ENCODE measurements at places on chromosomes 7 and 10.

DNA sequence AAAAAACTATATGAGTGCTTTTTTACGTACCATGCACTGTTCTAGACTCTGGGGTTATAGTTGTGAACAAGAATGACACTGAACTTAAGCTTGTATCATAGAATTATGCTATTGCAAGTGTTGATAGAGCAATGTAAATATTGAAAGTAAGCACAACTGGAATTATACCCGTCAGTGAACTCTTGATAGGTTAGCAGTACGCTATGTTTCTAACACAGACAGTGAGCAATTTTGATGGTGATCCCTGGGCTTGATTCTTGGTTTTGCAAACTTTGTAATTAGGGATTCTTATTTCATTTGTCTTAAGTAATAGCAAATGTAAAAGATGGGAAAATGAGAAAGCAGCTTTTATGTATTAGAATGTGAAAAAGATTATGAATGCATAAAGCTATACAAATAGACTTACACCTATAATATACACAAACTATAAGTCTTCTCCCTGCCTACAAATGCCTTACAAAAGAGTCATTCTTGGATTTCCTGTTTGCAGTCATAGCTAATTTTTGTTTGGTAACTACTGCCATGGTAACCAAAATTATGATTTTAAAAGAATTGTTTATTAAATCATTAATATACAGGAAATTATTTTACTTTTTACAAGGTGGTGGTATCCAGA is 6.7 kb downstream of the TES start:
- no peak for DNase-seq

GRCh38 chr10:95504246-95504691 is 56.9 kb downstream of the SORBS1 start:
- DNase-seq = no peak

DNA sequence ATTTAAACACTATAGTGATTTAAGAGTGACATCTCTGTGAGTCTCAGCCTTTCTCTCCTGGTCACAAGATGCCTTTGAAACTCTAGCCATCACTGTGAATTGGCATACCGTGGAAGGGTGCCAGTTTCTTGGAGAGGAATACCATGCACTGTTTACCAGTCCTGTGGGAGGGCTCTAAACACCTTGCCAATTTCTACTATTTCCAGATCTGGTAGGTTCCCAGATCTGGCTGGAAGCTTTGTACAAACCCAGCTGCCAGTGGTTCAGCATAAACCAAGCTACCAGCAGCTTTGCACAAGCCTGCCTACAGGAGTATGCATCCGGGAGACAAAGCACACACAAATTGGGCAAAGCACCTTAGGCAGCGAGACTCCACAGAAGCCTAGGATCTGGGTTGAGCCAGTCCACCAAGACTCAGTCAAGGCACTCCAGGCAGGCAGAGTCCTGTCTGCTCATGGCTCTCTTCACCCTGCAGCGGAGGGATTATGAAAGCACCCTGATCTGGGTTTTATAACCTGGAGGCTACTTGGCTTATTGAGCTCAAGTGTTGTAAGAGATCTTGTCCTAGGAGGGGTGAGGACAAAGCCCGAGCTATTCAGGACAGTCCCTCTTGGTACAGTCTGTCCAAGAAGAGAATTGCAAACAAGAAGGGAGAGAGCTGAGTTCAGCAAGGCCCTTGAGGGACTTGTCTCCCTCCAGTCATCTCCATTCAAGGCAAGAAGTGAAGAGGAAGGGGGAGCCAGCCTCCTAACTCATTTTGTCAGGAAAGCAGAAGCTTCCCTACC is 23.6 kb downstream of the MCM10 start:
- no peak for DNase-seq

- no peak for DNase-seq
Observed at GRCh38 chr10:95221124-95221523, 27.1 kb downstream of the ACSM6 start.

- no peak for DNase-seq
Observed at GRCh38 chr7:104927055-104927454, 87.0 kb upstream of the KMT2E start.

GRCh38 chr10:12531305-12532220 is 182.2 kb downstream of the CAMK1D start:
- no peak for DNase-seq

- no peak for DNase-seq
Observed at GRCh38 chr7:31851119-31851518, 164.1 kb downstream of the PPP1R17 start.

DNA sequence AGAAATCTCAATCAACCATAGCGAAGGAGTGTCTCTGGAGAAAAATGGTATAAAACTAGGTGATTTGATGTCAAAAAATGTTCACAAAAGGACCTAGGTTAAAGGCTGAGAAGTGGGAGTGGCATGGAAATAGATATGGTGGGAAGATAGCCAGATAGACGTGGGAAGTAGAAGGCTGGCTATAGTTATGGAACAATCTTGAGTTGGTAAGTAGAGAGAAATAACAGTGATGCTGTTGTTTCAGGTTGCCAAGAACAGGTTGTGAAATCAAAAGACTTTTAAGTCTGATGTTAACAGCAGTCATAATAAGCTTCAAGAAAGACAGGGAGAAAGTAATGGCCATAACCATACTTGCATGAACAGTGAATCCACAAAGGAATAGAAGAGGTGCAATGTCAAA is 106.1 kb upstream of the RSU1 start:
- no peak for DNase-seq

GRCh38 chr10:30705625-30706149 is 76.1 kb upstream of the LYZL2 start:
- DNase-seq = no peak

DNA sequence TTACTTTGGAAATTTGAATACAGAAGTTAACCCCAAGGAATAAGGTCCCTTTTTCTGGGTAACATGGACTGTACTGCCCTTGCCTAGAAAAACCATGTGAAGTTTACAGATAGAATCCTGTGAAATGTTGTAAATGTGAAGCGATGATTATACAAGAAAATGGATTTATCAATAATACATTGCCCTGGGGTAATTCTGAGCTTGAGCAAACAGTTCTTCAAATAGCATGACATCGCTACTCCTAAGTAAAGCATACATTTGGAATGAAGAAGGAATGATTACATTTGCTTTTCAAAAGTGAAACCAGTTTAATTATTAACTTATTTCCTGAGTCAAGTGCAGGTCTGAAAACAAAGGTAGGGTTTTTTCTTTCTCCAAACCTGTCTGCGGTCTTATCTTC is 43.3 kb upstream of the FZD8 start:
- no peak for DNase-seq

- no peak for DNase-seq
Observed at GRCh38 chr7:48242846-48243245, 71.6 kb downstream of the ABCA13 start.

DNA sequence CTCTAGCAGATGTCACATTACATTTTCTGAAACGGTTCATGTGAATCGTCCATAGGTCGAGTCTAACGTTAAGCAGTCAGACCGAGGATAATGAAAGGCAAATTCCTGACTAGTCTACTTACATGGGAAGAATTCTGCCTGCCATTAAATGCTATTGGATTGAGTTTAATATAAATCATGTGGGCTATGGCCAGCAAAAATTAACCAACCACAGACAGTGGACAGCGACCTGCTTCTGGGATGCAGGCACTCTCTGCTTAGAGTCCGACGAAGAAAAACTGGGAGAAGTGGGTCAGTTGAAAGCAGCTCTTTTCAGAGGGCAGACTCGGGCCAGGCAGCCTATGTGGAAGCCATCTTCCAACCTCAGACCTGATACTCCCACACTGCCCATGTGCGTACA is 16.6 kb downstream of the PIP4K2A start:
- no peak for DNase-seq

- DNase-seq = no peak
Observed at GRCh38 chr7:7972128-7972527, 3.5 kb downstream of the GLCCI1 start.

DNA sequence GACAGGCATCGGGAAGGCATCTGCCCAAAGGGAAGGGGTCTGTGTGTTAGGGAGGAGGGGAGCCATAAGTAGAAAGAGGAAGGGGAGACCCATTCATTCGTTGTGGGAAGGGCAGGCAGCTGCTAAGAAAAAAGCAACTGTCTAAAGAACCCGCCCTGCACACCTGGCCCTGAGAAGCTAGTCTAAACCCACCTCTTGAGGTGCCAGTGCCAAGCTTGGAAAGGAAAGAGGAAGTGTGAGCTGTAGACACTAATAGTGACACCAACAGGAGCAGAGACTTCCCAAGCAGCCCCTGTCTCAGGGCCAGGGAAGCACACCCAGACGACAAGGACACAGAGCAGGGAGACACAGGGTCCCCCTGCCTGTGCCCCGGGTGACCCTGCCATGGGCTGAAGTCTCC is 40.8 kb upstream of the PRSS58 start:
- DNase-seq = peak; percentile 48

DNA sequence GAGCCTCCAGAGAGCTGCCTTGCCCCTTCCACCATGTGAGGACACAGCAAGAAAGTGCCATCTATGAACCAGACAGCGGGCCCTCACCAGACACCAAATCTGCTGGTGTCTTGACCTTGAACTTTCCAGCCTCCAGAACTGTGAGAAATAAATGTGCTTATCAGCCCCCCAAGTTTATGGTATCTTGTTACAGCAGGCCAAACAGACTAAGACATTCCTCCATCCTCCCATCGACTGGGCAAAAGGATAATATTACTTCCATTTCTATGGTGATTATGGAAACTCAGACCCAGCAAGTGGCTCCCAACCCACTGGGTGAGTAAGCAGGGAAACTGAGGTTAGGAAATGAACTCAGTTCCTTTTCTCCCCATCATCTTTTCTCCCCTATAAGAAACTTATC is 288.4 kb downstream of the KCNMA1 start:
- no peak for DNase-seq

DNA sequence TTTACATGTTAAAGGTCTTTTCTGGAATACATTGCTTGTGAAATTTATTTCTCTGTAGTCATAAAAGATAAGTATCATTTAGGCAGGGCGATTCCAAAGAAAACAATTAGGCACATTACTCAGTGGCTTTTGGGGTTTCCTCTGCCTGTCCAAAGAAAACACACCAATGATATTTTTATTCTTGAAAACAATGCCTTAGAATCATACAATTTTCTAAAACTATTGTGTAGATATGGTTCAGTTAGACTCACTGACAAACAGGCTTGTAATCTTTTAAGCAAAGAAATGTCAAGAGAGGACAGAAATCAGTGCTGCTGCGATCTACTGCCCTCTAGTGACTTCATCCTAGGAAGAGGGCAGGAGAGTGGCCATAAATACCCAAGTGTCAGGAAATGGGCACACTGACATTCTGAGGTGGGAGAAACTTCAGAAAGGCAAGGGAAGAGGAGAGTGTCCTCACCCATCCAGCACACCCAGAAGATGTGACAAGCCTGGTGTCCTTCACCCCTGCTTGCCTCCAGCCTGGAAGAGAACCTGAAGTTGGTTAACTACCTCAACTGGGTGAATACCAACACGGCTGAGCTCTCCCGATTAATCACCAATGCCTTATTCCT is 120.5 kb downstream of the GALNT11 start:
- DNase-seq = peak; percentile 51

DNA sequence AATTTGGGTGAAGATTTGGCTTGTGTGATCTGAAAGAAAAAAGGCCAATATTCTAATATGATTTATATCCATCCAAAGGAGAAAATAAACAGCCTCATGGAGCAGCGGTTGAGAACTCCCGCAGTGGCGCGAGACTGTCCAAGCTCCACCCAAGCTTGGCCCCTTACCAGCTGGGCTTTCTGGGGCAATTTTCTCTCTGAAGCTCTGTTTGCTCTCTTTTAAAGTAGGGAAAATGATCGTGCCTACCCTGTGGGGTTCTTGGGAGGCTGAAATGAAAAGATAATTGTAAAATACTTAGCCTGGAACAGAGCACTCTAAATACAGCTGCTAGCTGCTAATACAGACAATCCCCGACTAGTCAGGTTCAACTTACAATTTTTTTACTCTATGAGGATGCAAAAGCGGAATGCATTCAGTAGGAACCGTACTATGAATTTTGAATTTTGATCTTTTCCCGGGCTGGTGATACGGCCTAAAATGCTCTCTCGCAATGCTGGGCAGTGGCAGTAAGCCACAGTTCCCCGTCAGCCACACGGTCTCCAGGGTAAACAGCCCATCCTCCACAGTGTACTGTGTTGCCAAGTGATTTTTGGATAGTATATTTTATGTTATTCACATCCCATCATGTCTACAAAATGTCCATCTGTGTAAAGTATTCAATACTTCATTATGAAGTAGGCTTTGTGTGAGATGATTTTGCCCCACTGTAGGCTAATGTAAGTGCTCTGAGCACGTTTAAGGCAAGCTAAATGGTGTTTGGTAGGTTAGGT is 137.7 kb downstream of the CHN2 start:
- DNase-seq = no peak

GRCh38 chr10:83276971-83277370 is 862.3 kb upstream of the GHITM start:
- no peak for DNase-seq

- no peak for DNase-seq
Observed at GRCh38 chr10:63585041-63585440, 63.8 kb downstream of the REEP3 start.

DNA sequence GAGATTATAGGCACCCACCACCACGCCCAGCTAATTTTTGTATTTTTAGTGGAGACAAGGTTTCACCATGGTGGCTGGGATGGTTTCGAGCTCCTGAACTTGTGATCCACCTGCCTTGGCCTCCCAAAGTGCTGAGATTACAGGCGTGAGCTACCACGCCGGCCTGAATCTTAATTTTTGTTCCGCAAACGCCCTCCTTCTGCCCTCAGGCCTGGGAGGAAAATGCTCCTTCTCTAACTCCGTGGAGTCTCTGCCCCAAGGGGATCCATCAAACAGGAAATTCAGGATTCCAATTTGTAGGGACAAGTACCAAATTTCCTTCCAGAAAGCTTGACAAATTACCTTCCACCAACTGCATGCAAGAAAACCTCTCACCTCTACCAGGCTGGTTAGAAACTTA is 43.2 kb downstream of the RBAK start:
- DNase-seq = no peak

GRCh38 chr10:104076743-104077160 is 8.9 kb downstream of the COL17A1 start:
- DNase-seq = no peak

DNA sequence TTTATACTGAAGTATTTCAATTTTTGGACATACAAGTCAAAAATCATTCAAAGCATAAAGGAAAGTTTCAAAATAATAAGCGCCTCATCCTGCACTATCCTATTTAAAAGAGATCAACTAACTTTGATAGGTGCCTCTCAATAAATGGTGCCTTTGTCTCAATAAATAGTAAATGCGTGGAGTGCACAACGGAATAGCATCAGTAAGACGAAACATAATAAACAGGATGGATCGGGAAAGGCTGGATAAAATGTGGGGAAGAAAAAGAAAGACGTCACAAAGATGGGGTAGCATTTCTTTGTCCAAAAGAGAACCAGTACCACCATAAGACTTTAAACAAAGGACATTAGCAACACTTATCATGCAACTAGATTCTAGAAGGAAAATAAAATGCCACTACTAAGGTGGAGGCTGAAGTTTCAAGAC is 571 bp upstream of the PRKAR2B start:
- no peak for DNase-seq

- no peak for DNase-seq
Observed at GRCh38 chr10:122113161-122113944, 124.4 kb downstream of the TACC2 start.

DNA sequence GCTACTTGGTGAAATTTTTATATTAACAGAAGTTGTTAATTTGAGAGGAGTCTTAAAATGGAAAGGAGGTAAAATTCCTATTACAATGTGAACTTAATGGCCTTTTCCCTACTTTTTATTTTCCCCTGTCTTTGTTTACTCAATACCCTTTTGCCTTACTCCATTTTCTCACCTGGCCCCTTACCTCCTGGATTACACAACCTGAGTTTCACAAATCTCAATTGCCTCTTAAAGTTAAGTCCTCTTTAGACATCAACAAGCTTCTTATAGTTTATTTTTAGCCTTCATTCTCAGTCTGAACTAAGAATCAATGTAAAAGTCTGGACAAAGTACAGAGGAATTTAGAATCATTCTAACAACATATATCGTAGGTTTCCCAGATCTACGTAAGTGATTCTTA is 247.0 kb downstream of the PCDH15 start:
- DNase-seq = no peak

Measured in Kasumi-1 (cell line).